Stimulated activated CD8-positive, alpha-beta memory T cell treated with anti-CD3 and anti-CD28 coated beads, Interleukin-7, amount 100 ng/mL, for 1 hour (primary cell): ENCODE measurements at places on chromosomes 4 and X.

GRCh38 chrX:23656684-23657083, 10.6 kb upstream of the PRDX4 start:
- no peak for DNase-seq

- DNase-seq: no peak
Observed at GRCh38 chrX:97367125-97367524, 483.4 kb downstream of the RPA4 start.

- no peak for DNase-seq
Observed at GRCh38 chr4:185520119-185520518, 15.2 kb downstream of the PDLIM3 start.

- no peak for DNase-seq
Observed at GRCh38 chr4:83195269-83195668, 80.7 kb upstream of the PLAC8 start.

GRCh38 chr4:40910706-40911105, 161.0 kb downstream of the NSUN7 start:
- DNase-seq: no peak
